ENCODE measurements at places on chromosomes 2 and 18. TPM values are rescaled to one million over a fixed set of nuclear protein-coding genes. Genes with fewer than 3 reads are reported as not detected.
A peak's percentile ranks its signal among the peaks of the same experiment; 100 is the strongest.

GRCh38 chr18:58321986-58322385 lies 278.0 kb downstream of the NEDD4L start:
- peak; percentile 78 for DNase-seq

GRCh38 chr2:195151711-195152110 lies 505.3 kb upstream of the SLC39A10 start:
- DNase-seq: no peak

DNA sequence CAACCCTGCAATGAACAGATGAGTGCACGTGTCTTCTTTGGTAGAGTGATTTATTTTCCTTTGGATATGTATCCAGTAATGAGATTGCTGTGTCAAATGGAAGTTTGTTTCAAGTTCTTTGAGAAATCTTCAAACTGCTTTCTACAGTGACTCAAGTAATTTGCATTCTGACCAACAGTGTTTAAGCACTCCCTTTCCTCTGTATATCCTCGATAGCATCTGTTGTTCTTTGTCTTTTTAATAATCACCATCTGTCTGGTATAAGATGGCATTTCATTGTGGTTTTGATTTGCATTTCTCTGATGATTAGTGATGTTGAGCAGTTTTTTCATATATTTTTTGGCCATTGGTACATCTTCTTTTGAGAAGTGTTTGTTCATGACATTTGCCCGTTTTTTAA lies 1608.3 kb upstream of the ZEB2 start:
- DNase-seq: no peak

DNA sequence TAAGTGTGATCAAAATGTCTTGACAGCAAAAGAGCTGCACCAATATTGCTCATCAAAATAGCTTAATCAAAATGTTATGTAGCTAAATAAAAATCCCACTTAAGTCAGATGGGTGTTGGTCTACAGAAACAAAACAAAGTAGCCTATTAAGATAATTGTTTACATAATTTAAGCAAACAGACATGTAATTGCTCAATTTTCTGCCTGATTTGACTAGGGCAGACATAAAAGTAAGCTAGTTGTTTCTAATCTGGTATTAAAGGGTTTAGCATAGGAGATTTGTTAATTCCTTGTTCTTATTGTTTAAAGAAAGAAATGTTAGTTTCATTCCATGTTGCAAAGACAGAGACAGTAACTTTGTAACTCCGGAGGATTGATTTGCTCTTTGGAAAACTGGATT lies 11.5 kb upstream of the FEZ2 start:
- no peak for DNase-seq

- no peak for DNase-seq
Measured at GRCh38 chr2:239719791-239720360, 305.3 kb downstream of the NDUFA10 start.

GRCh38 chr2:241770185-241770935 lies 6.3 kb upstream of the GAL3ST2 start:
- peak; percentile 54 for DNase-seq

DNA sequence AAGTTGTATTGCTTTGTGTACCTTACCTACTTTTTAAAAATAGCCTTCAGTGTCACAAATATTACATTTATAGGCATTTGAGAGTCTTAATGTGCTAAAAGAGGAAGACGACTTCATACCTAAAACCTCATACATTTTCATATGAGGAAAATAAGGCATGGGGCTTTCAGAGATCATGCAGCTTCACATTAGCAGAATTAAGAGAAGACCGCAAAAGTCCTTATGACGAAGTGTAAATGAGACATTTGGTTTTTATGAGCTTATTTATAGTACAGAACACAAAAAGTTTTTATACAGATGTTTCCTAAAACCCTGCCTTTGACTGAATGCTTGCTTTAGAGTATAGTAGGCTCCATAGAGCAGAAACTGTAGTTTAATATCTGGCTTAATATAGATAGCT lies 10.1 kb upstream of the CCDC138 start:
- DNase-seq: no peak

DNA sequence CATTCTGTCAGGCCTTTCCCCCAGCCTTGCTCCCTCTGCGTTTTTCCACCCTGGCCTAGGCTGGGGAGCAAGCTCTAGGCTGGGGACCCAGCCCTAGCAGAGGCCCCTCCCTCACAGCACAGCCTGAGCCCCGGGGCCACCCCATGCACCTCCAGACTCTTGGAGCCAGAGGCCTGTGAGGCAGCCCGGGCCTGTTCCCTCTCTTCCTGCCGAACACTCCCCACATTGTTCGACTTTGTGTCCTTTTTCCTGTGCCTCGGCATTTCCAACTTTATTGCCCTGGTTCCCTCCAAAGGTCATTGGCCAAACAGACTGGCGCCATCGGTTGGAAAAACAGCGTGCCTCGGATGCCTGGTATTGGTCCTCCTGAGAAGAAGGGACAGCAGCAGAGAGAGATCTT lies 79.7 kb downstream of the HS1BP3 start:
- no peak for DNase-seq

Gene CLHC1
- polyA plus RNA-seq: 3.8 TPM

Gene COL4A3
- polyA plus RNA-seq: not detected
